ENCODE measurements at places on chromosomes 5 and 9. TPM values are rescaled to one million over a fixed set of nuclear protein-coding genes. Genes with fewer than 3 reads are reported as not detected.

PCDHA9 gene
- total RNA-seq = not detected

TRAF1 gene
- total RNA-seq = 3.0 TPM

GRCh38 chr5:9775339-9775738 lies 145.2 kb upstream of the TAS2R1 start:
- no peak overlapping the region for H3K4me3 ChIP-seq
- no peaks in the 10 kb centered on the region for H3K4me1 ChIP-seq
- DNase-seq = no peak
- H3K27ac ChIP-seq = no peak overlapping the region
- H3K27me3 ChIP-seq = no peaks in the 10 kb centered on the region
- H3K36me3 ChIP-seq = no peaks in the 10 kb centered on the region

NR4A3 gene
- 15.8 TPM for total RNA-seq

DNA sequence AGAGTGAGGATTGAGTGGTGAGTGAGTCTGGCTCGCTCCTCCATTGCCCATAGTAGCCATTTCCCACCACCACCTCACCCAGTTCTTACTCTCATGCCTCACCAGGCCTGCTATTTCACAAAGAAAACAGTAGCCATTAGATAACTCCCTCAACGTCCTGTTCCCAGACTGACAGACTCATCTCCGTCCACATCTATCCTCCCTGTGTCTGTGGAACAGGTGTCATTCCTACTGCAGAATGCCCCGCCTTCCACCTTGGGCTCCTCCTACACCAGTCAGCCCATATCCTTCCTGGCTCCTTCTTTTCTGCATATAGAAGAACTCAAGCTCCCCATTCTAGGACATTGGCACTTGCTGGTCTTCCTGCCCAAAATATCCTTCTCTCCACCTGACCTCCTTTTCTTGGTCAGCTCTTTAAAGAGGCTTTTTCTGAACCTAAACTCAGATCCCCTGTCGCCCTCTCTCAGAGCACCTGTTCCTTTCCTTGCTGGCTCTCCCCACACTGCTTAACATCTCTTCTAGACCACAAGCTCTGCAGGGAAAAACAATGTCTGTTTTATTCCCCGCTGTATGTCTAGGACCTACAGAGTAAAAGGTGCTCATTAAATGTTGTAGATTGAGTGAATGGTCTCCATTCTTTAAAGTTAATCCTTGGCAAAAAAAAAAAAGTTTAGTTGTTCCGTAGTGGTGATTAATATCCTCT lies 3.2 kb downstream of the TNFAIP8 start:
- no peak overlapping the region for H3K27ac ChIP-seq
- H3K4me3 ChIP-seq = no peak overlapping the region
- H3K36me3 ChIP-seq = no peaks in the 10 kb centered on the region
- no peaks in the 10 kb centered on the region for H3K27me3 ChIP-seq

DNA sequence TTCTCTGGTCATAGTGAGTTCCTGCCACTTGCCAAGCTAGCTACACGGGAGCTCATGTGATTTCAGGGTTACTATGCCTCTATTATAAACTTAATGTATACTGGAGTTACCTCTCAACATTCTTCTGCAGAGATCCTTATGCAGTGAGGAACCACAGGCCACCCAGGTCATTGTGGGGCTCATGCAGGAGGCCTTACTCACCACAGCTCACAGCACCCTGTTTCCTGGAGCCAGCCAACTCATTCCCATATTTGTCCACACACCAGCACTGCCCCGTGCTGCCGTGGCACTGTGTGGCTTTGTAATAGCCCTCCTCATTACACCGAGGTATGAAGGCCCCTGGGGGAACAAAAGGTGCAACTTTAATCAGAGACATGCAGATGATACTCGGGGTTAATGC lies 520.0 kb downstream of the SPOCK1 start:
- no peak overlapping the region for H3K27ac ChIP-seq
- peaks cover 4% of the 10 kb centered on the region for H3K4me1 ChIP-seq
- H3K27me3 ChIP-seq = no peaks in the 10 kb centered on the region
- no peak overlapping the region for H3K4me3 ChIP-seq
- no peak for DNase-seq

GPR151 gene
- total RNA-seq = not detected
